ENCODE measurements at places on chromosomes 7 and 10.

DNA sequence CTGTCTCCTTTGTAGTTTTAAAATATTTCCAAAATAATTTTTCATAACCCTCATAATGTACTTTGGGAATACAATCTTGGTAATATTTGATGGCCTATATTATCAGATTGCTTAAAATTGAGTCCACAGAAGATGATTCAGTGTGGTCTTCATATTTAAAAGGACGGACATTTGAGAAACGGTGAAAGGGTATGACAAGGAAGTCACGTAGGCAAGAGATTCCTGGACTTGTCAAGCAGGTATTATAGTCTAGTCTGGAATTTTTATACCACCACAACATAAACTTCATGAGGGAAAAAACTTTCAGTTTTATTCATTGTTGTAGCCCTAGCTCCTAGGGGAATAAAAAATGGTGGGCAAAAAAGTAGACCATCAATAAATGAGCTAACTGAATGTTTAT, 82.3 kb downstream of the KMT2E start:
- no peak for DNase-seq

GRCh38 chr10:130887170-130887569, 424.4 kb downstream of the TCERG1L start:
- DNase-seq, result no peak

DNA sequence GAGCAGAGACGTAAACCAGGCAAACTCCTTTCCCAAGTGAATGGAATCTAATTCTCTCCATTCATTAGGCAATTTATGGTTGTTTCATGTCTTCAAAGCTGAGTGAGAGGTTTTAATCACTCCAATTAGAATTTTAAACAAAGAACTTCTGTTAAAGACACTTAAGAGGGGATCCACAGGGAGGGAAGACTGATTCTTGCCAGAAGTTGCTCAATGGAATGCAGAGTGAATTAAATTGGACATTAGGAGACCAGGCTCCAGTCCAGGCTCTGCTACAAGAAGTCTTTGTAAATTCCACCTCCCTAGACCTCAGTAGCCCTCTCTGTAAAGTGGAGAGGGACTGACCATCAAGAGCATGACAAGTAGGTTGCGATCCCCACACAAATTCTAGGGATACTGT, 130.7 kb upstream of the TMEM72 start:
- no peak for DNase-seq

DNA sequence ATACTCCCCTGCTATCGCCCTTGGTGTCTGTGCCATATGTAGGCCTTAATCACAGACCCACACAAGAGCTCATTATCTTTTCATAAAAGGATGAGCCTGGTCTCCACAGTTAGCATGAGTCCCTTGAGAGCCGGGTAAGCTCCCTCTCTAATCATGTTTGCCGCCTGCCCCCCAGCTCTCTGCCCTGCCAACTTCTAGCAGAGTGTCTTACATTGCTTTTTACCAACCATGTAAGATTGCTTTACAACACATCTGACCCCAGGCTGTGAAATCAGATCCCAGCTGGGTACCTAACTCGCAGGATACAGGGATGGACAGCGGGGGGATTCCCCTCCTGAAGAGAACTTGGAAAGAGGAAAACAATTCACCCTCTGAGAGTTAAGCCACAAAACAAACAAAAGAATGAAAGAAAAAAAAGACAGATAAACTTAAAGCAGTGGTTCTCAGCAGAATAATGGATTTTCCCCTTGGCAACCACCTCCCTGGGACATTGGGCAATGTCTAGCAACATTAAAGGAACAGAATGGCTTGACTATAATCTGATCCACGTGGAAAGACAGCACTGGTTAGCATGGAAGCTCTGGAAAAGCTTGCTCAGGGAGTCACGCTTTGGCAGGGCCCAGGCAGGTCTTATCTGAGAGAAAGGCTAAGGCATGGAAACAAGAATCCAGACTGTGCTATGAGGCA, 39.4 kb upstream of the ATOH7 start:
- no peak for DNase-seq

- DNase-seq, result no peak
Measured at GRCh38 chr10:3077940-3078630, 10.7 kb downstream of the PFKP start.

GRCh38 chr7:94700926-94701554, 45.1 kb upstream of the SGCE start:
- no peak for DNase-seq

GRCh38 chr7:76185187-76185896, 16.4 kb upstream of the SRRM3 start:
- DNase-seq, result no peak

DNA sequence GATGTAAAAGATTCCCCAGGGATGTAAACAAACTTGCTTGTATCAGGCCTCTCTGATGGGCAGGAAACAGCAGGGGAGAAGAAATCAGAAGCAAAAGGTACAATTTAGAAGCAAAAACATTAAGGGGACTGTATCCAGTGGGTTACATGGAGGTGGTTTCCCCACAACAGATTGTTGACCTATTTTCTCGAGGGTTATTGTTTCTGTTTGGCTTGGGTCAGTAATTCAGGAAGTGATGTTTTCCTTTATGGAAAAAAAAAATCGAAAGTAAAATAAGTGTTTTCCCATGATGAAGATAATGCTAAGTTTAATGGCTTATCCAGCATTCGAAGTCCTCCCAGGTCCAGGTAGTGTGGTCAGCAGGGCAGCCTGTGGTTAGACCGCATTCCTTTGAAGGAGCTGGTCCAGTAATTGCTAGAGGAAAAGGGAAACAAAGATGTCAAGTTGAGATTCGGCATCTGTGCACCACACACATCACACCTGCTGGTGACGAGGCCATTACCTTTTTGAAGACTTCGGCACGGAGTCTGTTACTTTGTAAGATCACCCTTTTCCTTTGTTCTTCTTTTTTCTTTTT, 37.3 kb upstream of the ADAM12 start:
- no peak for DNase-seq

GRCh38 chr7:129523924-129524323, 21.6 kb downstream of the SMKR1 start:
- no peak for DNase-seq

GRCh38 chr10:121914661-121915060, 13.2 kb downstream of the ATE1 start:
- no peak for DNase-seq

GRCh38 chr10:121033366-121033765, 182.2 kb downstream of the WDR11 start:
- DNase-seq, result no peak

- DNase-seq, result no peak
Measured at GRCh38 chr7:42831718-42832522, 80.0 kb downstream of the C7orf25 start.

DNA sequence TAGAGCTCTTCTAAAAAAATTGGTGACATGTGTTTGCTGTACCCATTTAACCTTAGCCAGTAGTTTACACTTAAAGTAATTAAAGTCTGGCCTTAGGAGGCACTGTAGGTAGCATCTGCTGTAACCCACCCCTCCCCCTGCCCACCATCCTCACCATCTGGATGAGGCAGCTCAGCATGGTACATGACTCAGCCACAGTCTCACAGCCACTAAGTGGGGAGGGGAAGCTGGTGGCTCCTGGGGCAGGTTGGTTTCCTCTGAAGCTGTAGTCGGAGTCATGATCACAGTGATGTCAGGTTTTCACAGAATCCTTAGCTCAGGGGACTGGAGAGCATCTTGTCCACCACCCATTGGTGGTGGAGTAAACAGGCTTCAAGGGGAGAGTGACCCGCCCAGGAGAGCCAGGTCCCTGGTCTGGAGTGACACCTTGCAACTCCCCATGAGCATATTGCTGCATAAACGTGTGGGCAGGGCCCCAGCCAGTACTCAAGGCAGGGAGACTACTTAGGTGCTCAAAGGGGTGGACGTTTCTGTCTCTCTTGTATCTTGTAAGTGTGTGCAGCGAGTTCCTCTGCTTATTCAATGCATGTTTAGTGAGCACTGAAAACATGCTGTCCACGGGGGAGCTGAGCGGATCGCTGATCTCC, 125.9 kb downstream of the GRK5 start:
- no peak for DNase-seq

- DNase-seq, result no peak
Measured at GRCh38 chr7:74311305-74311744, 22.1 kb downstream of the CLIP2 start.

DNA sequence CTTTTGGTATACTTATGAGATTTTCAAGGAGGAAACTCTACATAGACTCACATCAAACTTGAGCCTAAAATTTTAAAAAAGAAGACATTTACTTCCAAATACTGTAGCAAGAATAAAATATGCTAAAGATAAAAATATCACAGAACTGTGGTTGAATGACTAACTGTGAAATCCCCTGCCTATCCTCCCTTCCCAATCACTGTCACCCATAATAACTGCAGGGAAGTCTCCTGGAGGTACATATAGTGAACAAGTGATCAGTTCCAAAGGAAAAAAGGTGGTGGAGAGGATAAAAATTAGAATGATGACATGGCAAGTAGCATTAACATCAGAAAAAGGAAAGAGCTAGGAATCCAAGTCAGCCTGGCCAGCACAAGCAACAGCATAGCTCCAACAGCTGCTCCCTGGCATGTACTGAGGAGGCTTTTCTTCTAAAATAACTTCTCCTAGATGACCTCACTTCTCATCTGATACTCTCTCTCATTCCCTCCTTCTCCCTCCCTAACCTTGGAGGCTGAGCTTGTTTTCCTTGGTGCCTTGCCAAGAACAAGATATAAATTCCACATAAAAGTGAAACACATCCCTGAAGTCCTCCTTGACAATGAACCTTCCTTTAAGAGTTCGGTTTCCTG, 124.0 kb downstream of the IQUB start:
- no peak for DNase-seq
